ENCODE measurements at places on chromosomes 11 and 22. TPM values are rescaled to one million over a fixed set of nuclear protein-coding genes. Genes with fewer than 3 reads are reported as not detected.

- no peak for DNase-seq
These were observed at the start of gene MMP26 for GRCh38 chr11:4704054-4704789. Gene MMP26 (plus strand): TSS chr11:4704784.

OR56A3 gene
- total RNA-seq: not detected

DNA sequence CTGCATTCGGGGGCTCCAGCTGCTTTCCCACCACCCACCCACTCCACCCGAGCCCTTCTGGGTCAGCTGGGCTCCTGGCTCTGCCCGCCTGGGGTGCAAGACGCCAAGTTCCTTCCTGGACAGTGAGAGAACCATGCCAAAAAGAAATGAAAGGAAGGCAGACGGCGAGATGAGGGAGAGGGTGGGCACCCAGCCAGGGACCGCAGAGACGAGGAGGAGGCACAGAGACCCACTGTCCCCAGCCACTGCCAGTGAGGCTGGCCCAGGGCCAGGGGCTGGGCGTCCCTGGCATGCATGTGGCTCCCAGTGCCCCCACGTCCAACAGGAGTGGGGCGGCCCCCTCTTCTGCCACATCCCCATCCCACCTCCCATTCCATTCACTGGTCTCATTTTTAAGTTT lies 10.8 kb upstream of the CD81 start:
- no peak for DNase-seq

- DNase-seq: no peak
These were observed 64.3 kb downstream of the ETS1 start for GRCh38 chr11:128522943-128523518.

DNA sequence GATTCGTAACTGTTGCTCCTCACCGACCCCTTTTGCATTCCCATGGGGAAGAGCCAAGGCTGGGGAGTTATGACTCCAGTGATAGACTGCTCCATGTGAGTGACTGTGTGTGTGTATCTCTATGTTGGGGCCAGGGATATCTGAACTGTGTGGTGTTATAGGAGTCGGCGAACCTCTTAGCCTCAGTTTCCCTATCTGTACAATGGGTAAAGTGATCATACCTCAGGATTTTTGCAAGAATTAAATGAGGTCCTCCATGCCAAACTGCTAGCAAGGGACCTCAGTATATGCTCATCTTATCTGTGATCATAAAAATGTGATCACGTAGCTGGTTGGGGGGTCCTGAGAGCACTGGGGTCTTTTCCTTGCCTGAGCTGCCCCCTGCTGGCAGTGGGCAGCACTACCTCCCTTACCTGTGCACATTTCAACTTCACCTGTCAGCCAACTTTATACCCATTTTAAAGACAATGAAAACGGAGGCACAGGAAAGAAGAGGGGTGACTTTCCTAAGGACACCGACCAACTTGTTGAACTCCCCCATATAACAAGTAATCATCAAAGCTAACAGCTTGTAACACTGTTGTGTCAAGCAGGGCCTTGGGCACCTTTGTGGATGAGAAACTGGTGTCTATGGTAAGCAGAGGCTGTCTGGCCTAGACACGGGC lies 1.4 kb upstream of the DPP3 start:
- DNase-seq: no peak

GRCh38 chr11:32885556-32885955 lies 7.1 kb upstream of the QSER1 start:
- DNase-seq: no peak

DNA sequence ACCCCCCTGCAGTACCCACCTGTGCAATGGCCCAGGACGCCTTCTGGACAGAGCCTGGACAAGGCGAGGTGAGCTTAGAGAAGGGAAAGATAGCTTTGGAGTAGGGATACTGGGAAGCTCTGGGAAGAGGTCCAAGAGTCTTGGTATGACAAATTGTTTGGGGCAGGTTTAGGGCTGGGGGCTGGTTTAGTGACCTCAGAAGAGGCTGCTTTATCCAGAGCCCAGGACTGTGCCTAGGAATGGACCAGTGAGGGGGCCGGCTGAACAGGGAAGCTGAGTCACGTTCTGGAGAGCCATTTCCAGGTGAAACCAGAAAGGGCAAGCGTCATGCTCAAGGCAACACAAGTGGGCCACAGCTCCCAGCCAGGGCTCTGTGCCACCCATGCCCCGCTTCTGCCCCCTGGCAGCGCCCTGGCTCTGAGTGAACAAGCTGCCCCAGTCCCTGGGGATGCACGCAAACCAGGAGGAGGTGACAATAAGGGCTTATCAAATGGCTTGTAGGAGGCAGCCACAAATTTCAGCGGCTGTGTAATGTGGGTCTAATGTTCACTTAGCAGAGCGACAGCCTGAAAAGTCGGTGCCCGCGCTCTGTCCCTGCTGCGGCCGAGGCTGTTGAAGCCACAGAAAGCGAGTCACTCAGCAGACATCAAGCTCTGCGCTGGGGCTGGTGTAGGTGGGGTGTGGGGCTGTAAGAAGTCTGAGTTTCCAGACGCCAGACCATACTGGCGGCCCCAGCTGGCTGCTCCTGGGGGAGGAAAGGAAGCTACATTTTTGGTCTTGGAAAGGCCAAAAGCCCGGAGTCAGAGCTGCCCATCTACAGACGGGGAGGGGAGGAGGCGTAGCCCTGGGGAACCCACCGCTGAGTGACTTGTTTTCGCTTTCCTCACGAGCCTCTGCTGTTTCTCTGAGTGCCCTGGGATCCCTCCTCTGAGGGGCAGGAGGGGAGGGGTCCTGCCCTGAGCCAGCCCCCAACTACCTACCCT lies 18.3 kb upstream of the SYT7 start:
- DNase-seq: peak; percentile 63

- DNase-seq: peak; percentile 64
These were observed 71.0 kb downstream of the JAM3 start for GRCh38 chr11:134139873-134140331.

C22orf15 gene
- total RNA-seq: not detected

DNA sequence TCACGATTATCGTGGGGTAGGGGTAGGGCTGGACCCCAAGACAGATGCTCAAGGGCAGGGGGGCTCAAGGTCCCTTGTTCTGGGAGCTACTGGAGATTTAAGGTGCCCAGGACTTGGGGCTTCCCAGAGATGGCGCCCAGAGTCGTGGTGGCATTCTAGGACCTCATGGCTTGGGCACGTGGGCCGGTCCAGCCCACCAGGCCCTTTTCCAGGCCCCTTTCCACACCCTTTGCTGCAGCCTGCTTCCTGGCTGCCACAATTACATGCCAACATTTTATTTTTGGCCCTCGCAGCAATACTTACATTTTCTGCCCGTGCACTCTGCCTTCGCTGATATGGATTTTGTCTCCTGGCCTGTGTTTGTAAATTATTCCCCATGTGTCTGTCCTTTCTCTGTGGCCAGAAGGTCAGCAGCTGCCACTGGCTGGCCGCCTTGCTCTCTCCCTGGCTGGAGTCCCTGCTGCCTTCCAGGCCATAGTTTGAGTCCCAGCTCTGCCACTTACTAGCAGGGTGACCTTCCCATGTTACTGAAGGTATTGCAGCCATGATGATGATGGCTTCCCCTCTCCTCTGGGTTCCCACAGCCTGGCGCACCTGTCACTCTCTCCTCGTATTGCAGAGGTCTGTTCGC lies 11.2 kb downstream of the MB start:
- no peak for DNase-seq

- no peak for DNase-seq
These were observed 269.6 kb downstream of the MN1 start for GRCh38 chr22:27531782-27532530.

GRCh38 chr11:27582621-27583020 lies 76.1 kb upstream of the LIN7C start:
- no peak for DNase-seq

DNA sequence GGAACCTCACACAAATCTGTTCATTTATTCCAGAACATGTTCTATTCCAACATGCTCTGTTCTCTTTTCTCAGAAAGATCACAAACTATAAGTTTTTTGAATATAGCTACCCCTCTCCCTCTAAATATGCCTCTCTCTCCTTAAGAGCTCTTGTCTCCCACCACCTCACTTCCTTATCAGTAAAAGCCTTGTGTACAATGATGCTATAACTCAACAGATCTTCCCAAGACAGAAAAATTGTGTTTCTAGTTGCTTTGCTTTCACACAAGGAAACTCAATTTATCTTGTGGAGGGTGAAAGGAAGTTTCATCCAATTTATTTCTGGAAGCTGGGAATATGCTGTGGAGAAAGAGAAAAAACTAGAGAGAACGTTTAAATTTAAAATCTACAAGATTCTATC lies 64.4 kb downstream of the FAM76B start:
- DNase-seq: no peak

DNA sequence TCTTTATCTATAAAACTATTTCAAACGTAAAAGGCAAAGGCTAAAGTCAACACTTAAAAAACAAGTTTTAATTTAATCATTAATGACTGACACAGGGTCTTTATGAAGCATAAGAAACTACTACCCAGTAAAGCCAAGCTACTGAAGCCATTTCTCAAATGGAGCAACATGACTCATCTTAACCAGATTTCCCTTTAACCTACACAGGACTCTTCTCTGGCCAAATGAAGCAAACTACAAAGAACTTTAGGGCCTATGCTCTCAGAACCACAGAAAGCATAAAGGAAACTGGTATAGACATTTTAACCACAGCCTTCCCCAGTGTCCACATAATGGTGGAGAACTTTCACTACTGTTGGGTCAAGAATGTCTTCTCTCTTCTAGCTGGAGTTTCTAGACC lies 34.7 kb downstream of the ALG9 start:
- DNase-seq: no peak

DNA sequence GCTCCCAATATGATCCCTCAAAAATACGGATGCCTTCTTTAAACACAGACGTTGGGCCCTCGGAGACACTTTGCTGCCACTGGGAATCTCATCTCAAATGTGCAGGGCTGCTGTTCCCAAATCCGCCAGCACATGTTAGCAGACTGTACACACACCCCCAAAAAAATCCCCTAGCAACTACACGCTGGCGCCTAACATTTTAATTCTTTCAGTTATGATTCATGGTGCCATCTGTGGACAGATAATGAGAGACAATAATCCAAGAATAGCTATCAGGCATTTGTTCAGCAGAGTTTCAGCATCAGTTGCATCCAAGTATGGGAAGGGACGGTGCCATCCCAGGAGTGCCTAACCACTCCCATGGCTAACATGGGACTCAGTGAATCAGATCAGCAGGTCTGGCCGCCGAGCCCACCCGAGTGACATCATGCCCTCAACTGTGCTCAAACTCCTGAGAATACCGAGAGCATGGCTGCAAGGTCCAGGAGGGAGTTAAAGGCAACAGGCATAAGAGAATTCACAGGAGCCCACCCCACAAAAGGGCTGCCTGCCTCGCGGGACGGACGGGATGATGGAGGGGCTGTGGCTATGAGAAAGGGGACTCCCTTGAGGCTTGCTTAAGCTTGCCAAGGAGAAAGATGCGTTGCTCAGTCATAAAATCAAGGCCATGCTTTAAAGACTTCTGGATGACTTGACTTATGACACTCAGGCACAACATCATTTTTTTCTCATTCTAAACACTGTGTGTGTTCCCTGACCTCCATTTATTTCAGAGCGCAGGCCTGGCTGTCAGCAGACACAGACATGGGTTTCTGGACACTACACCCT lies 337.0 kb downstream of the SHANK2 start:
- no peak for DNase-seq

DNA sequence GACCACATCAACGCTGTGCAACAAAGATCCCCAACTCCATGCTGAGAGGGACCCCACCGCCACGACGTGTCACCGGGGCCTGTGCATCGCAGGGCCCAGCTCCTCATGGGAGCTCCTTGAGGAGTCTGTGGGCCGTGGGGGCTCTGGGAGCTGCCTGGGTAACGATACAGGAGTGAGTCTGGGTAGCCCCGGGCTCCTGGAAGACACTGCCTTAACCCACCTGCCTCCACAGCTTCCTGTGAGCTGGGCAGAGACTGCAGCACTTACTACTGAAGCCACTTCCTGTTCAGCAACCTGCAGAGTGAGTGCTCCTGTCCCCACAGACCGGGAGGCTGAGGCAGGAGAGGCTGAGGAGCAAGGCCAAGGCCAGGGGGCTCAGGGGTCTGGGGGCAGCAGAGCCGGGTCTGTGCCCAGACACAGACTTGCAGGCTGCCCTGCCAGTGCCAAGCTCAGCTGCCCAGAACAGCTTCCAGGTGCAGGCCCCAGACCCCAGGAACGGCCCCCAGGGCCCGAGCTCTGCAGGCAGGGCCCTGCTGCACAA lies 226.7 kb downstream of the BRD1 start:
- DNase-seq: no peak

MAPK8IP2 gene
- total RNA-seq: 5.2 TPM

RIMBP3C gene
- not detected for total RNA-seq

- no peak for DNase-seq
These were observed 5.2 kb downstream of the RASSF7 start for GRCh38 chr11:565921-566509.

All from uterus (tissue), 4 donors.